ENCODE measurements at places on chromosomes 2 and 18.

- no peak for DNase-seq
Observed at GRCh38 chr2:82023710-82024109, 1719.2 kb upstream of the LRRTM1 start.

GRCh38 chr2:69026691-69027459 lies 13.9 kb downstream of the ANTXR1 start:
- no peak for DNase-seq

GRCh38 chr2:240792629-240793312 lies 27.2 kb downstream of the KIF1A start:
- no peak for DNase-seq

DNA sequence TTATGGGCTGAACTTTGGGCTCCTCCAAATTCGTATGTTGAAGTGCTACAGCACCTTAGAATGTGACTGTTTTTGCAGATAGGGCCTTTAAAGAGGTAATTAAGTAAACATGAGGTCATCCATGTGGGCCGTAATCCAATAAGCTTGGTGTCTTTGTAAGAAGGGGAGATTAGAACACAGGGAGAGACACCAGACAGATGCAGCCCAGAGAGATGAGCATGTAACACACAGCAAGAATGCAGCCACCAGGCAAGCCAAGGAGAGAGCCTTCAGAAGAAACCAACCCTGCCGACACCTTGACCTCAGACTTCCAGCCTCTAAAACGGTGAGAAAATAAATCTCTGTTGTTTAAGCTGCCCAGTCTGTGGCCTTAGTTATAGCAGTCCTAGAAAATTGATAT lies 74.3 kb downstream of the HRH4 start:
- no peak for DNase-seq

GRCh38 chr18:3468833-3469232 lies 18.9 kb downstream of the TGIF1 start:
- no peak for DNase-seq

- no peak for DNase-seq
Observed at GRCh38 chr18:79217979-79218604, 148.9 kb downstream of the ATP9B start.

DNA sequence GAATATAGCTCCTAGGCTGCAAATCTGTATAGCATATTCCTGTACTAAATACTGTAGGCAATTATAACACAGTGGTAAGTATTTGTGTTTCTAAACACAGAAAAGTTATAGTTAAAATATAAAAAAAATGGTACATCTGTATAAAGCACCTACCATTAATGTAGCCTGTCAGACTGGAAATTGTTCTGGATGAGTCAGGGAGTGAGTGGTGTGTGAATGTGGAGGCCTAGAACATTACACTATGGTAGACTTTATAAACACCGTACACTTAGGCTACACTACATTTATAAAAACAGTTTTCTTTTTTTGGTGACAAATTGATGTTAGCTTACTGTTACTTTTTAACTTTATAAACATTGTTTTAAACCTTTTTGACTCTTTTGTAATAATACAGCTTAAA lies 226.3 kb downstream of the CCDC85A start:
- DNase-seq: no peak

DNA sequence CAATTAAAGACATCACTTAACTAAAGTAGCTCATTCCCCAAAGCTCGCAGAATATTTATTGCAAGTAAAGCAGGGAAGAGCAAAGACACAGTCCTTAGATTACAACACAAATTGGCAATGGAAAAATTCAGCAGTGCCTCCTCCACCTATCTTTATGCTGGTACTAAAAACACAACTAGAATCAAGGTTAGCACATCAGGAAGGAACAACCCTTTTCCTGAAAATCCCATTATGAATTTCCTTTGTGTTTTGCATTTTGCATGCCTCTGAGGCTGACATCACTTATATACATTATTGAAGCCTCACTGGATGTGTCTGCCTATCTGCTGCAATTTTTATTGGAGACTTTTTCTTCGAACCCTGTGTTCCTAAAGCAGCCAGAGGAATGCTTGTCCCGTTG lies 193.8 kb upstream of the STK17B start:
- DNase-seq: no peak

- DNase-seq: no peak
Observed at GRCh38 chr2:174878537-174879147, 114.4 kb upstream of the CHRNA1 start.

DNA sequence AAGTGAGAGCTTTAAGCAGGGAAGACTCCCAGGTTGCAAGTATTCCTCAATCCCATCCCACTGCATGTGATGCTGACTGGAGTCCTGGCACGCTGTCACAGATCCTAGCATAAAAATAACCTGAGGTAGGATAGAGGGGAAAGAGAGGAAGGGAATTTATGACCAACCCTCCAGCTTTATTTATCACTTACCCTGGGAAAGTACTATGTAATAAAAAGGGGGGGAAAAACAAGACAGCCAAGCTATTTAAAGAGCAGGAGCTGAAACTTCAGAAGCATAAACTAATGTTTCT lies 122.2 kb downstream of the SLC8A1 start:
- DNase-seq: no peak

- DNase-seq: no peak
Observed at GRCh38 chr18:76495006-76495370, at the start of gene ZNF516. Gene ZNF516, minus strand, starts transcription at chr18:76495242. Its CDS starts 52,188 bp downstream, at chr18:76443054.

GRCh38 chr18:14781671-14782070 lies 33.7 kb downstream of the ANKRD30B start:
- DNase-seq: no peak

DNA sequence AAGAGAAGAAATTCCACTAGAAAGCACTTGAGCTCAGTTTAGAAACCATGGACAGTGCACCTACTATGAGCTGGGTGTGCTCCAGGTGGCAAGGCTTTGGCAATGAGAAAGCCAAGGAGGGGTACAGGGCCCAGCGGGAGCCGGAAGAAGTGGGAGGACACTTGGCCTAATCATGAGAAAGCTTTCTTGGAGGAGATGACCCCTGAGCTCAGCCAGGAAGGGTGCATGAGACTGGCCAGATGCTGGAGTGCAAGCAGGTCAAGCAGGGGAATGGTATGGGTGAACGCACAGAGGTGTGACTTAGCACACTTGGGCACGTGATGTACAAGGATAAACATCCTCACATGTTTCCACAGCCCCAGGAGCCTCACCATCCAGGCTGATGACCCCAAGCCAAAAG lies 97.2 kb upstream of the GLI2 start:
- no peak for DNase-seq

GRCh38 chr2:14619441-14619840 lies 13.1 kb upstream of the LRATD1 start:
- DNase-seq: no peak

GRCh38 chr2:216626168-216626874 lies 6.9 kb upstream of the IGFBP2 start:
- DNase-seq: no peak

- DNase-seq: no peak
Observed at GRCh38 chr18:60554967-60555366, 182.4 kb upstream of the MC4R start.

GRCh38 chr2:218320704-218321336 lies 28.5 kb upstream of the TMBIM1 start:
- DNase-seq: no peak

DNA sequence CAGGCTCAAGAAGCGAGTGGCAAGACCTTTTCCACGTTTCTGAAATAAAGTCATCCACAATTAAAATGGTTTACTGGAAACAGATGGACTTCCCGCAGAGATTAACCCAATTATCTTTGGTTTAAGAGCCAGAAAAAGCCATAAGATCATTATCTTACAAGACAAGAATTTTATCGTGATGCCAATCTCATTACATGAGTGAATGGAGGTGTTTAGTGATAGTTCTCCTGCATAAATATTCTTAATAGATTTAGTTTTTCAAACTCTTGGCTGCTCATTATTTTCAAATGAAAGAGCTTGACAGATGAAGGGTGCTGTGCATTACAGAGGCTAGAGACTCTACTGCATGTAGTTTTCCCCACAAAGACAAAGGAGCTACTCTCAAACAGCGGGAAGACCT lies 1028.4 kb upstream of the PIK3C3 start:
- no peak for DNase-seq

- DNase-seq: no peak
Observed at GRCh38 chr2:240383099-240383758, 52.2 kb upstream of the GPC1 start.

DNA sequence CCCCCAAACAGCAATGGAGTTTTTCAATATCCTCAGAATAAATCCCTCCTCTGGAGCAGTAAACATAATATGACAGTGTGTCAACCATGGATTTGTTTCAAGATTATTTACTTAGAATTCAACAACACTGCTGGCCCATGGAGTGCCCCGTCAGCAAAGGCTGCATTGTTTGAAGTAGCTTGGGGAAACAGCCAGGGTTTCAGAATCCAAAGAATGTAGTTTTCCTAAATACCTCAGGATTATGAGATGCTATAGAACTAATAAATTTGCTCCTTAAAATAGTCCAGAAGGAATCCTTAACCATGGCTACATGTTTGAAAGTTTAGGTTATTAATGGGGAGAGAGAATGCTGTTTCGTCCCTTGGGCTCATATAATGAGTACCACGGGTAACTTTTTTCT lies 13.1 kb upstream of the CETN1 start:
- no peak for DNase-seq

DNA sequence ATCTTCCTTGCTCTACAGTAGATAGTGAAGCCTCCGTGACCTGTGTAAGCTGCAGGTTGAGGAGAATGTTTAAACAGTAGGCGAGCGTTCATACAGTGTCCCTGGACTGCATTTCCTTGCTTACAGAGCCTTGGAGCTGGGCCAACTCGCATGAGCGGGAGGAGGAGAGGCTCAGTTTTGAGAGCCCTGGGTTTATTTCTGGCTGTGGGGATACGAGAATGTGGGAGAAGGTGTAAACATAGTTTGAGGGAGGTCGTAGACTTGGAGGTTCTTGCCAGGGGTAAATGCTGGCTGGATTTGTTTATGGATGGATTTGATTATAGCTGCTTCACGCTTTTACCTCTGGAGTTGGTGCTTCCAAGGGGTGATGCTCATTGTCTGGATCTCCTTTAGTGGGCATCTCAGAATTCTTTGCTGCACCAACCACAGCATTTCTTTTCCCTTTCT lies 20.8 kb downstream of the CRIM1 start:
- DNase-seq: no peak

- no peak for DNase-seq
Observed at GRCh38 chr2:218161644-218162043, 5.1 kb downstream of the CXCR1 start.

DNA sequence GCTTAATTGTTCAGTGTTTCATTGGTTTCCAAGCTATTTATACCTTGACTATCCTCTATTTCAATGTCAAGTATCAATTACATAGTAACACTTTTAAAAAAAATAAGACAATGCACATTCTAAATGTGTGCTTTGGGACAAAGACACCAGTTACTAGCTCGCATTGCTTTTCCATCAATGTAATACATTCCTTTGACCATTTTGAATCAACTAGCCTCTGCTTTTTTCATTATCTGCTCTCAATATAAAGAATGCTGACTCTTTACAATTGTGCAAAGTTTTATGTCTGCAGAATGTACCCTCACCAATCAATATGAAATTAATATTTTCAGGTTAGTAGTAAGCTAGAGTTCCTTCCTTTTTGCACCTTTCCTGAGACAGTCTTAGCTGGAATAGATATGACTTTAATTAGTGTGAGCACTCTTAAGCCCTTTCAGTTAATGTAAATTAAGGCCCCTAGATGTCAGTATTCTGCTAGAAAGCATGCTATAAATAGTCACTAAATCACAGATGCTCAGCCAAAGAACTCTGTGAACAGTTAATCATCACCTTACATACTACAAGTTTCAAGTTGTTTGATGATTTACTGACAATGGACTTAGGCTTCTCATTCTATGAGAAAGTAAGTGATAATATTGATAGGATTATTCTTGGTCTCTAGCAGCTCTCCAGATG lies 413.6 kb downstream of the PTH2R start:
- DNase-seq: no peak

- DNase-seq: no peak
Observed at GRCh38 chr2:180742801-180743200, 237.6 kb upstream of the UBE2E3 start.

DNA sequence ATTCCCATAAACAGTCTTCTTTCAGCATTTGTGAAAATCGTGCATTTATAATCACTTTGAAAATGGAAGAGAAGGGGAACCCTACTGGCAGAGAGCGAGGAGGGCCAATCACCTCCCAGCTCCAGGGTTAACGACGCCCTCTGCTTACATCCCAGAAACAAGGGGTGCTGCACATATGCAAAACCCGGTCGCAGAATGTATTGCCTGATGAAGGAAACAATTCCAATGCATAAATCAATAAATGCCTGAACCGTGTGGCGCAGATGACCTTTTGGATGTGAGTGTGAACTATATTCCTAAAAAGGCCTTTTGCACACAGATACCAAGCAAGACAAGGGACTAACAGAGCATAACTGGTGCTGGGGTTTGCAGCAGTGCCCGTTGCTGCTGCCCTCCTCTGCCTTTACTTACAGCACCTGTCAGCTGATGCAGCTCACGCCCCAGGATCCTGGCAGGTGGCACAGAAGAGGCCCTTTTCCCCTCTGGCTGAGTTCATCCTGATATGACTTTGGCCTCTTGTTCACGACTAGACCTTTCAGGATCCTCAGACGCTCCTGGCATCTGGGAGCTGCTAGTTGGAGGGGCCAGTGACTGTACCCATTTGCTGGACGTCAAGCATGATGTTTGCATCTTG lies 67.8 kb downstream of the MYT1L start:
- no peak for DNase-seq

DNA sequence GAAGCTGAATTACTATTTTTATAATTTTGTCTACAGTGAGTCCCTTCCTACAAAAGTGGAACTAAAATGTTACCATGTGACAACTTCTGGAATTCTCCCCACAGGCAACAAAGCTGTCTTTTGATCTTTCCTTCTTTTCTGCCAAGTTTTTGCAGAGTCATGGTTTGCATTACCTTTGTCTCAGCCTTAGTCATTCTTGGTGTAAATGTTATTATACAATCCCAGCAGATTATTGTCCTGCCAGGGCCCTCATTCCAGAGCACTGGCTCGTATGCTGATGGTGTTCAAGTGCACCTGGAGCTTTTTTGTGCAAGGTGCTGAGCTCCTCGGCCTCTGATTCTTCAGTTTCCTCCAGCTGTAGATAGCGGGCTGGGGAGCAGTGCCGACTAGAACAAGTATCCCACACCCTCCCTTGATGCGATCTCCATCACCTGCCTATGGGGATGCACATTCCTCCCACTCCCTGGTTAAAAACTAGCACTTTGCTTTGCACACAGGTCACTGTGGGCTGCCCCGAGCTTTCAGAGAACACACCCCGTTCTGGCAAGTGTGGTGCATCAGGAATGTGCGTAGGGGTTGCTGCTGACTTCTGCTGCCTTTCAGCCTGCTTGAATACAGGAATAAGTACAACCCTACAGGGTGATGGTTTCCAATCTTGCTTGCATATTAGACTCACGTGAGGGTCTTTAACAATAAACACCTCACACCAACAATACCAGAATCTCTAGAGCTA lies 263.6 kb downstream of the RNF144A start:
- no peak for DNase-seq

- no peak for DNase-seq
Observed at GRCh38 chr2:15993232-15993610, 52.9 kb downstream of the MYCN start.
